ENCODE measurements at places on chromosomes 4 and X.

DNA sequence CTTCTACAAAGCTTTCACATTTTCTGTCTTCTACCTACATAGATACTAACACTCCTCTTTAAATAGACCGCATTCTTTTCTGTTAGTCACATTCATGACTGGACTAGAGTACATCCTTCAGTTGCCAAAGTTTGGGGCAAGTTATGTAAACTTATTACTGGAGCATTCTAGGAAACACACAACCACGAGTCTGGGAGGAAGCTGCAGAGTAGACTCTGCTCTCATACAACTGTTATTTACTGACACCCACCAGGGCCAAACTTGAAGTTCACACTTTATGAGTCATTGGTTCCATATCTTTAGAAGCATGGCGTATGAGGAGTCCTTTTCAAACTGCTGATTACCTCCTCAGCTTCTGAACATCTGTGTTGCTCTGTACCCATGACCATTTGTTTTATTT lies 87.0 kb downstream of the RNF150 start:
- DNase-seq: no peak

DNA sequence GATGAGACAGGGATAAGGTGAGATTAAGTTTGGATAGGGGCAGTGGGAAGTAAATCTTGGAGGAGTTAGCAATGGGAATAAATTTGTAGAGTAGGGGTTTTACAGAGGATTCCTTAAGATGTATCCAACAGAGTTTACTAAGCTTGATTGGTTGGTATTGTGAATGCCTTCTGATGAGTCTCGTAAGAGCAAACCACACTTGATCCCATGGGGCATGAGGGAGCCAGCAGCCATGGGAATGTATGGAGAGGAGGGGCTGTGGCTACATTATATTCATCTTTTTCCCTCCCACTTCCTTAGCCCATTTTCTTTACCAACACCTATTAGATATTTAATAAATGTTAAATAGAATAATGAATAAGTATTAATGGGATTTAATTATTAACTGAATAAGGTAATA lies 126.6 kb upstream of the NDST3 start:
- DNase-seq: no peak

DNA sequence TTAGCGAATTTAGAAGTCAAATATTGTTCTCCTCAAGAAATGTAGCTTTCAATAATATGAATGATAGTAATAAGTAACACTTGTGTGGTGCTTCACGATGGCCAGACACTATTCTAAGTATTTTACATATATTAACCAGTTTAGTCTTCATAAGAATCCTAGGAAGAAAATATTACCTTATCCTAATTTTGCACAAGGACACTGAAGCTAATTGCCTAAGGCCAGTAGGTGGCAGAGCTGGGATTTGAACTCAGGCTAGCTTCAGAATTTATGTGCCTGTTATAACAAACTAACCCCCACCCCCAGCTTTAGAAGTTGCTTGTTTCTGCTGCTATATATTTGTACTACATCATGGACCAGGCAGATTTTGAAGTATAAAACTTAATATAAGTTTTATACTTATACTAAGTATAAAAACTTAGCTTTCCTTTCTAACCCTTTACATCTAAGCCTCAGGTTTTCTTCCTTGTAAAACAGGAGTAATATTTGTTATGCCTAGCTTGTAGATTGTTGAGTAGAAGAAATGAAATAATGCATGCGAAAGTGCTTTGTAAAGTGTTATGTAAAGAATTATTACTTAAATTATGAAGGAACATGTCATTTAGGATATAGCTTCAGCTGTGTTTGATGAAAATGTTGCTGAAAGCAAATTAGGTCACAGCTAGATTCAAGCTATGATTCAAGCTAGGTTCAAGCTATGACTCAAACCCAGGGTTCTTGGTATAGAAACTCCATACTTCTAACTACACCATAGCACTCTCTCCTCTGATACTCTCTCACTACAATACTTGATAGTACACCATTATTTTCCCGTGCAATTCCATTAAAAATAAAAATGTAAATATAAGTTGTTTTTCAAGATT lies 4.2 kb upstream of the CDS1 start:
- no peak for DNase-seq

- DNase-seq: no peak
Observed at GRCh38 chr4:22522206-22522605, 6.3 kb upstream of the ADGRA3 start.

DNA sequence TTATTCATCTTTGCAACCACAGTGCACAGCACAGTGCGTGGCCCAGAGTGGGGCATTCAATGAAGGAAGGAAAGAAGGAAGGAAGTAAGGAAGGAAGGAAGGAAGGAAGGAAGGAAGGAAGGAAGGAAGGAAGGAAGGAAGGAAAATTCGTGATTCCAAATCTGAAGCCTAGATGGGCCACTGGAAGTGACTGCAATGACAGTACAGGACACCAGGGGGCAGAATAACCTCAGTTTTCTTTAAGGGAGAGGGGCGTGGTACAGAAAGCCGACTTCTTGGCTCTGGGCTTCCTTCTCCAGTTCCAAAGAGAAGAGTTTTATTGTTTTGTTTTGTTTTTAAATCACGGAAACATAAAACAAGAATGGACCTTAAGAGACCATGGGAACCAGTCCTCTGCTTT lies 47.8 kb downstream of the APLN start:
- peak; percentile 60 for DNase-seq

DNA sequence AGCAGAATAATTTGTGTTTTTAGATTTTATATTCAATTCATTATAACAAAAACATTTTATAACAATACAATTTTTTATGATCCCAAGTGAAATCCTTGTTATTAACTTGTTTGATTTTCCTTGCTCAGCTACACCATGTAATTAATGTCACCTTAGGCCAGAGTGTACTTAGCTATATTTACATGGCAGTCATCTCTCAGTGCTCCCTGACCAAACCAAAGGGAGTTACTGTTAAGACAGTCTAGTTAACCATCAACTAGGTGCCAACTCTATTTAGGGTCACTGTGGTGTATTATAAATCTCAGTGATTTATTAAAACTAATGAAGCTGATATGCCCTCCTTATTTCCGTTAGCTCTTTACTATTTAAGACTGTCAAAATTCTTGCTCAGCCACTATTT lies 44.4 kb downstream of the CCDC158 start:
- no peak for DNase-seq

DNA sequence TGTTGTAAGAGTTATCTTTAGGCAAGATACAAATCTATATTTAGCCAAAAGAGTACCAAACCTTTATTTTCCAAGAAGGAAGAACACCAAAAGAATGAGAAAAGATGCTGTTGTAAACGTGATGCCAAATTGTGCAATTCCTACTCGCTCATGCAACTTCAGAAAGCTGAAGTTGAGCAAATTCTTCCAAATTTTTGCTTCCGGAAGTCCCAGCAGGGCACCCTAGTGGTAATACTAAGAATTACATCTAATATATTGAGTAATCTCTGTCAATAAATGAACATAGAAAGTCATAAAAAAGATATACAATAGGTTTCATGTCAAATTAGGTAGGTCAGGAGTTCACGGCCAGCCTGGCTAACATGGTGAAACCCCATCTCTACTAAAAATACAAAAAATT lies 36.0 kb upstream of the SMARCAD1 start:
- DNase-seq: no peak

DNA sequence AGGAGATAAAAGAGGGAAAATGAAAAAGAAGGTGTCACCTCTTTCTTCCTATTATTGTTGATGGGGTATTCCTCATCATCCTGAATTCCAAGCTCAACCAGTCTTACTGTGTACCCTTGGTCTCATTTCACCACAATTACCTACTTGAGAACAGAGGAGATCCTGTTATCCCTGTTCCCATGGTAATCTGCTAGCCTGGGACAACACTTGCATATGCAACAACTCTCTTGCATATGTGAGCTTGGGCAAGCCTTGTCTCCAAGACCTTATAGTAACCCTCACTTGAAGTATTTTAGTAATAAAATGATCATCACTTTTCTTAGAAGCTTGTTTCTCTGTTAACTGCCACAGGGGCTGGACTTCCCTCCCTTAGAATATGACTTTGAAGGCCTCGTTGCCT lies 253.7 kb downstream of the NAP1L3 start:
- no peak for DNase-seq

DNA sequence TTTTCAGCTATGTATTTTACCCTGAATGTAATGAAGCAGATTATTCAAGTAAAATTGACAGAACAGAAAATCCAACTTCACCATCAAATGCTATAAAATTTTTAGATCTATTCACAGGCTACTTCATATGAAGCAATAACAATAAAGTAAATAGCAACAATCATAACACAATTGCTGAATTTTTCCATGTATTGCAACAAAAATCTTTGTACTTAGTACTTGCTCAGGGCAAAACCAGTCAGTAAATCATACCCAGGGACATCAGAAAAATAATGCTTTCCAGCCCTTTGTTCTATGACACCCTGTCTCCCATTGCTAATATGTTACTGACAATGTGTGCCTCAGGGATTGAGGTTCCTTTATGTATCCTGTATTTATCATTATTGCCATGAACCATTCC lies 15.5 kb downstream of the TNIP3 start:
- no peak for DNase-seq

DNA sequence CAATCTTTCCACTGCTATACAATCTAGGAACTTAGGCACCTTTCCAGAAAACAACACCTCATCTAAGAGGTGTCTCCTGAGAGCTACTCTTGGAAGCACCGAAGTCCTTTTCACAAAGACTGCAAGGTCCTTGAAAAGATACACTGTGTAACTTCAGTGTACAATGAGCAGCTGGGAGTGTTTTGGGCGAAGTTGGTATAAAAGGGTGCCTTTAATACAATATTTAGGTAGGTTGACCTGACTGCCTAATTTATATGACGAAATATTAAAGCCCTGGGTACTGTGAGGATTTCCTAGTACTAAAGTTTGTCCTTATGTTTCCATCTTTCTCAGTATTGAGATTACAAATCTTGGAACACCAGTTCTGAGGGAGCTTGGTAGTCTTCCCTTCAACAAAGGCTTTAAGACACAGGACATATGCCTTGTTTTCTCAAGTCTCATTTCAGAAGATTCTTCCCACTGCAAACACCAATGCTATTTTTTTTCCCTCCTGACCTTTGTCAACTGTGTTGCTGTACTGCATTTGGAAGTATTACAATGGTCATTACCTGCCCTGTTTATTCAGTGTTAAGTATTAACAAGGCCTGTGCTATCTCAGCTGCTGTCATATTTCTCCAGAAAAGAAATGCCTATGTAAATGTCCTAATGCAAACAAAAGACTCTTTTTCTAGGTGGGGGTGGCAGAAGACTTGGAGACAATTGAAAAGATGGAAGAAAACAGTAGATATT lies 134.2 kb downstream of the MAML3 start:
- no peak for DNase-seq

All from hypothalamus (tissue), 51 donors.